ENCODE measurements at places on chromosomes 12 and 14.

GRCh38 chr12:124107351-124107750 is 134.3 kb downstream of the ZNF664 start:
- DNase-seq = no peak

DNA sequence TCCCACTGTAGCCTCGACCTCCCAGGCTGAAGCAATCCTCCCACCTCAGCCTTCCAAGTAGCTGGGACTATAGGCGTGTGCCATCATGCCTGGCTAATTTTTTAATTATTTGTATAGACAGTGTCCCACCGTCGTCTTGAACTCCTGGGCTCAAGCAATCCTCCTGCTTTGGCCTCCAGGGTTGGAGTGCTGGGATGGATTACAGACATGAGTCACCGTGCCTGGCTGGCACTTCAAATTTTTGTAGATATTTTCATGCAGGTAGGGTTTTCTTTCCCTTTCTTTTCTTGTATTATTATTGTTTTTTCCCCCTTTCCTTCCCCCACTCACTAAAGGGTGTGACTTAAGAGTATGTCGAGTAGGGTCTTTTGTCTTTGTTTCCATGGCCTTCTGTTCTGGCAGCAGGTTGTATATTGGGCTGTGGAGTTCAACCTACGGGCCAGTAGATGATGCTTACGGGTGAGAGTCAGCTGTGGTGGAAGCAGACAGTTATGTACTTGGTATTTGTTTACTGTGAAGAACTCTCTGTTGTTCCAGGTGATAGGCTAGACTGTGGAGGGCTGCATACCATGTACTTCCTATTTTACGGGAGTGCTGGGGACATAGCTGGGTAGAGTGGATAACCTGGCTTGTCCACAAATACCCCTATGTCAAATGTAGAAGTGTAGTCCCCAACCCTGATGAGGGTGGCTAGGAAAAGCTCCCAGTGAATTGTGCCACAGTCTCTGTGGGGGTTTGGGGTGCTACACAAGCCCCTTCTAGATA is 30.7 kb downstream of the RAD51B start:
- no peak for DNase-seq

GRCh38 chr12:59637692-59638070 is 41.9 kb downstream of the SLC16A7 start:
- DNase-seq = no peak

DNA sequence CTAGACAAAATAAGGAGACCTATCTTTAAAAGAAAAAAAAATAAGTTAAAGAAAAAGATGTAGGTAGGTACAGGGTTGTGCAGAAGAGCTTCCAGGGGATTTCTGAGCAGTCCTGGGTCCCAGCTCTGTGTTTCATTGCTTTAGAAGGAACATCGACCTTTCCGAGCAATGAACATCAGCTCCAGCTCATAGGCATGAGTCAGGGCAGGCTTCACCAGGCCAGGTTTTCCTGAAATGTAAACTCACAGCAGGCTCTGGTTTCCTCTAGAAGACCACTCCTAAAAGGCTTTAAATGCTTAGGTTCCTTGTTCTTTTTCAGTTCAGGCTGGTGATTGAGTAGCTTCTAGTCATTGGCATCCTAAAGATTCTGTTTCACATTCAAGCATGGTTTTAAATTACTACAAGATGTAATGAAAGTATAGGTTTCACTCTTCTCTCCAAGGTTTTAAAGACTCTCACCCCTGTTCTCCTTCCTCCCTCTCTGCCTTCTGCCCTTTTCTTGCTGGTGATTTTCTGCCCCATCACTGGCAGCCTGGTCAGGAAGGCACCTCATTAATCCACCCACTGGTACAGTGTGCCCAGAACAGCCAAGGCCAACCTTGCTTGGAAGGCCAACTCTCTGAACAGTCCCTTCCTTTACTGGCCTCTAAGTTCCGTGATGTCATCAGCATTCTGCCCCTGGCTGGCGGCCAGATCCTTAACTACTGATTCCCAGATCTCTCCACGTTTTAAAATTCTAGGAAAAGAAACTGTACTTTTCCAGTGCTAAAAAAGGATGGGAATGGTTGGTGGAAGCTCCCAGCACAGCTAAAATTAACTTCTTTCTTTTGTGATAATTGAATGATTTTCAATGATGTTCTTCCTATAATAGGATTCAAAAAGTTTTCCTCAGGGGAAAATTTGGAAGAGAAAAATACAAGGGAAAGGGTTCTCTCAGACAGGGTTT is 109.4 kb upstream of the HIF1A start:
- DNase-seq = no peak

DNA sequence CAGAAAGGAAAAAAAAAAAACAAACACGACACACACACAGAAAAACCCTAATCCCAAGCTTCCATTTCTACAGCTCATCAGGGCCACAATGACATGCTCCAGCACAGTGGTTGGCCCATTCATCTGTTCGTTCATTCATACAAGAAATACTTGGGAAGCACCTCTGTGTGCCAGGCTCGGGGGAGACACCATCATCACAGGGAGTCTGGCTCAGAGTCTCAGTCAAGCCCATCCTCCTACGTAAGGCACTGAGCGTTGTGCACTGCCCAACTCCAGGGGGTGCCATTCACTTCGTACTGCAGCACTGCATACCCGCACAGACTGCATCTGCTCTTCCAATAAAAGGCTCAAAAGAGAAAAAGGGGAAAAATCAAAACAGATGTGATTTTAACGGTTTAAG is 15.3 kb downstream of the VPS37B start:
- DNase-seq = peak; percentile 41

DNA sequence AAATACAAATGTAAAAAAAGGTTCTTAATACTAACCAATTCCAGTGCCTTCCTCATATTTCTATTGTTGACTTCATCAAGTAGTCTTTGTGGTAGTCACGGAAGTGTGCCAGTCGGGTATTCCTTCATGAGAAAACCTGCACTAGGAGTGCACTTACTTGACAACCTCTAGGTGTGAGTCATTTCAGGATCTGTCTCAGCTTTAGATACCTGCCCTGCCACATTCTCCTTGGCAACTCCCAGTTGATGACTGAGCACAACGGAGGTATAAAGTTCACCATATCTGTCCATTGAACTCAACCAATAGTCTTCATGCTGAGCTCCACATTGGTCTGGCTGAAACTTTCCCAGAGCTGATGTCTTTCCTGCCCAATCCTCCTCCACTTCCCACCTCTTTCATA is 215.7 kb downstream of the SYT10 start:
- DNase-seq = no peak

DNA sequence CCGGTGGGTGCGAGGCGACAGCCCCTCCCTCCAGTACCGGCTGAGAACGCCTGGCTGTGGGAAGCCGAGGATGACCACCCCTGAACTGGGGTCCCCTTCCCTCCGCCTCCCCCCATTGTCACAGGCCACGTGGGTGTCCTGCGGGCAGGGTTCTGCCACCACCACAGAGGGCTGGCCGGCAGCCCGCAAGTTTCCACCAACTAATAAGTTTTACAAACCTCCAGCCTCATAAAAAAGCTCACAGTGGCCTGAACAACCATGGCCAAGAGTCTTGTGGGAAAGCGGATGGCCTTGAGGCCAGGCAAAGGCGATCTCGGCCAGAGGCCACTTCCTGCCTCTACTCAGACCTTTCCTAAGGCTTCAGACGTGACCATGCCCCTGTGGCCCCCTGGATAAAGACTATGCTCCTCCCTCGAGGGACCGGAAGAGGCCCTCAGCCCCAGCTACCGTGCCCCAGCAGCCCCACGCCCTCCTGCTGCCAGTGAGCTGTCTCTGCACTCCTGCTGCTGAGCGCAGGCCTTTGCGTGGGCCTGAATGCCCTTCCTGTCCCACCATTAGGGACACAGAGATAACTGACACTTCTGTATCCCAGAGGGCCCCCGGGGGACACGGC is 46.1 kb upstream of the DLK1 start:
- no peak for DNase-seq

- no peak for DNase-seq
Measured at GRCh38 chr12:5123921-5124320, 80.2 kb downstream of the KCNA5 start.

DNA sequence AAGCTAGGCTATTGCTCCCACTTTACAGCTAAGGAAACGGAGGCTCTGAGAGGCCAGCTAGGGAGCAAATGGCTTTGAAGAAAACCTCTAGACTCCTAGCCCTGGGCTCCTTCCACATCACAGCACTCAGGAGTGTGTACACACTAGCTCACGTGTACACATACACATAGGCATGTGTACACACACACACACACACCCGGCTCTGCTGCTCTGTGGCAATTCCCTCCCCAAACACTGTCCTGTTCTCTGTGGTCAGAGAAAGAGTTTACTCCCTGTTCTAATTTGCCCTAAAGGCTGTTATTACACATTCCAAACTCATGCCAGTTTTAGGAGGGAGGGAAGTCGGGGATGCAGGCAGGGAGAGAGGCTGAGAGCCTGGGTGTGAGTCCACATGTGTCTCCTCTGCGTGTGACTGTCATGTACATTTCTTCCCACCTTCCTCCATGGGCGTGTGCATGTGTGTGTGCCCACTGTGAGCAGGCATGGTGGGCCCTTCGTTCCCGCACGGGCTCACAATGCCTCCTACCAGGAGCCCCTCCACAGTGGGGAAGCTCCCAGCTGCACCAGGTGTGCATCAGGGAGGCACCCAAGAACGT is 14.2 kb downstream of the TRPV4 start:
- DNase-seq = no peak

DNA sequence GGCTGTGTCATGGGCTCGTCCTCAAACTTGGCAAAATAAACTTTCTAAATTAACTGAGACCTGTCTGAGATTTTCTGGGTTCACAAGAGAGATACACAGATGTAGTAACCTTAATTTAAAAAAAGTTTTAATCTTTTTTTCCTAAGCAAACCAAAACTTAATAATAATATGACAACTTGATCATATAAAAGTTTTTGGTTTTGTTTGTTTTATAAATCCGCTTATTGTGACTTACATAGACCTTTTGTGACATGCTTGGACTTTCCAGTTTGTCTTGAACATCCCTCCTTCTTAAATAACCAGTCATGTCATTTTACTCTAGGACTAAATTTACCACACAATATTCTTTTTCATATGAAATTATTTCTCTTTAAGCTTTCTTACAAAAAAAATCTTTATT is 8.5 kb downstream of the RDH12 start:
- no peak for DNase-seq

- no peak for DNase-seq
Measured at GRCh38 chr14:33781236-33781635, 169.6 kb downstream of the EGLN3 start.

DNA sequence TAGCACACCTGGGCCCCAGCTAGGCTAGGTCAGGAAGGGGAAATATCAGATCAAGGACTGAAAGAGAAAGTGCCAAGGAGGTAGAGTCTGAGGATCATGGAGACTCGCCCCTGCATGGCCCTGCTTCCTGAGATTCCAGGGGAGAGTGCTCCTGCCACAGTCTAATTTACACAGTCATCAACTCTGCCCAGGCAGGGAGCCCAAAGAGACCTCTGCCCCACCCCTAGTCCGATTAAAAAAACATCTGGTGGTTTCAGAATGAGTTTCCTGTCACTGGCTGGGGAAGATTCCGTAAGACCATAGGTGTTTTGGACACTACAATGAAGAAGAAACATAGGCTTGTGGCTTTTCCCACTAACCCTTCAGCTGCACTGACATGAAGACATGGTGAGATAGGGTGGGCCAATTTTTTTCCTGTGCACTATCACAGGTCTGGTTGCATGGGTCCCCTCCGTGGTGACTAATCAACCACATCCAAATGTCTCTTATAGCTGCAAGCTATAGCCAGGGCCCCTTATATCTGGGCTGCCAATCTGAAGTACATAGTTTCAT is 31.5 kb upstream of the GZMB start:
- DNase-seq = peak; percentile 67

DNA sequence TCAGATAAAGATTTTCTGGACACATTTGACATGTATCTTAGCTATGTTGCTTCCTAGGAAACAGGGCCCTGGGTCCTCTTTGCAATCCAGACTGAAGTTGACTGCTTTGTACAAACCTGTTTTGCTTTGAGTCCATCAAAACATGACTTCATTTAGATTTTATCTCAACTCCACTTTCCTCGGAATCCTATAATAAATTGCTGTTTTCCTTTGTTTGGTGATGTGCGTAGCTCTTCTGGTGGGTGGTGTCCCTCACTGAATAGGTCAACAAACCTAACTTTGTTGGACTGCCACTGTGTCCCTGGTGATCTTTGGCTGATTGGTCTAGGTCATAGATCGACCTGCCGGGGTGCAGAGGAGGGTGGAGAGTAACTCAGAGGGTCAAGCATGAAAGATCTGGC is 735 bp upstream of the P2RX7 start:
- no peak for DNase-seq

DNA sequence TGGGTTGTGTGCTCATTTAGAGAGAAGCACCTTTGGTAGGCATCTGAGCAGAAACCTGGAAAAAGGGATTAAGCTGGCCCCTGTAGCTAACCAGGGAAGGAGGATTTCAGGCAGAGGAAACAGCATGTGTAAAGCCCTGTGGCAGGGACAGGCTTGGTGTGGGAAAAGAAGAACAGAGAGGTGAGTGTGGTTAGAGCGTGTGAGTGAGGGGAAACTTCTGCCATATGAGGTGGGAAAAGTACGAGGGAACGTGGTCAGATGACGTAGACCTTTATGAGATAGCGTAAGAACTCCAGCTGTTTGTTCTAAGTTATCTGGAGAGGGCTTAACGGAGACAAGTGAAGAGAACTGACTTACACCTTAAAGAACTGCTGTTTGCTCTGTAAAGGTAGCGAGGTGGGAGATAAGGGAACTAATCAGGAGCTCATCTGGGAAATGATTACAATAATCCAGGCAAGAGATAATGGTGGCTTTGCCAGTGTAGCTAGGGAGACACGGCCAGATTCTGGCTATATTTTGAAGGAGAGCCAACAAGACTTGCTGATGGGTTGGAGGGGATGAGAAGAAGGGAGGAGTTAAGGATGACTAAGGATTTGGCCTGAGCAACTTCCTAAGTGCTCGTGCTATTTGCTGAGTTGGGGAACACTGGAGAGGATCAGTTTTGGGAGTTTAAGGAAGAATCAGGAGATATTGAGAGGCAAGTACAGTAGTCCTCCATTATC is 234.0 kb downstream of the ETNK1 start:
- no peak for DNase-seq

GRCh38 chr14:54299410-54300363 is 97.1 kb upstream of the CDKN3 start:
- DNase-seq = no peak

GRCh38 chr12:96751626-96752025 is 155.4 kb upstream of the NEDD1 start:
- DNase-seq = no peak

- no peak for DNase-seq
Measured at GRCh38 chr14:58297412-58297761, 968 bp upstream of the ARID4A start.

GRCh38 chr12:18430425-18431048 is 169.2 kb downstream of the PIK3C2G start:
- peak; percentile 14 for DNase-seq

- no peak for DNase-seq
Measured at GRCh38 chr14:77908847-77909246, 108.9 kb downstream of the ADCK1 start.

DNA sequence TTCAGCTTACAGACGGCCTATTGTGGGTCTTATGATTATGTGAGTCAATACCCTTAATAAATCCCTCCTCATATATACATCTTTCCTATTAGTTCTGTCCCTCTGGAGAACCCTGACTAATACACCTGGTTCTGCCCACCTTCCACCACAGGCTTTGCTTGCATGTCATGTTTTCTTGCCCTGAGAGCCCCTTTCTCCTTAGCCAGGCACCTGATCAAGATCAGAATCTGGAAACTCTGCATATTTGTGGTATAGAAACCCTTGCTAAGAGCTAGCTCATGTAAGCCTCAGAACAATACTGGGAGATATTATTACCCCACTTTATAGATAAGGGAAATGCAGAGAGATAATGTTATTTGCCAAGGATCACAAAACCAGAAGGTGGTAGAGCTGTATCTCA is 52.9 kb upstream of the JDP2 start:
- no peak for DNase-seq

GRCh38 chr12:11427341-11427740 is 32.0 kb upstream of the PRB2 start:
- DNase-seq = no peak

- DNase-seq = no peak
Measured at GRCh38 chr14:31568671-31569070, 7.5 kb downstream of the NUBPL start.
